Hematopoietic multipotent progenitor cell treated with erythropoietin and hydrocortisone succinate and interleukin-3 and kit ligand, for 8 days (in vitro differentiated cells): ENCODE measurements at places on chromosomes 12 and 14.

- DNase-seq, result no peak
These were observed 109.5 kb downstream of the DENND5B start for GRCh38 chr12:31481415-31481814.

- DNase-seq, result peak; percentile 58
These were observed at the start of gene ERBB3 for GRCh38 chr12:56079723-56080555. Gene ERBB3 (plus strand): TSS chr12:56080165. CDS start chr12:56080301, 136 bp downstream.

DNA sequence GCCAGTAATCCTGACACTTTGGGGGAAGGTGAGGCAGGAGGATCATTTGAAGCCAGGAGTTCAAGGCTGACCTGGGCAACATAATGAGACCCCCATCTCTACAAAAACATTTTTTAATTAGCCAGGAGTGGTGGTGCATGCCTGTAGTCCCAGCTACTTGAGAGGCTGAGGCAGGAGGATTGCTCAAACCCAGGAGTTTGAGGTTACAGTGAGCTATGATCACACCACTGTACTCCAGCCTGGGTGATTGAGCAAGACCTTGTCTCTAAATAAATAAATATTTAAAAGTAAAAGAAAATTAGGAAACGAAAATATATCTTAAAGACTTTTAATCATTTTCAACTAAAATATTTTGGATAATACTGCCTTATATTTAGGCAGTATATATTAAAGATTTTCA is 25.9 kb downstream of the CKB start:
- no peak for DNase-seq

- no peak for DNase-seq
These were observed 57.9 kb downstream of the E2F7 start for GRCh38 chr12:77007476-77007875.

GRCh38 chr12:46230983-46231382 is 37.9 kb downstream of the SLC38A1 start:
- no peak for DNase-seq

DNA sequence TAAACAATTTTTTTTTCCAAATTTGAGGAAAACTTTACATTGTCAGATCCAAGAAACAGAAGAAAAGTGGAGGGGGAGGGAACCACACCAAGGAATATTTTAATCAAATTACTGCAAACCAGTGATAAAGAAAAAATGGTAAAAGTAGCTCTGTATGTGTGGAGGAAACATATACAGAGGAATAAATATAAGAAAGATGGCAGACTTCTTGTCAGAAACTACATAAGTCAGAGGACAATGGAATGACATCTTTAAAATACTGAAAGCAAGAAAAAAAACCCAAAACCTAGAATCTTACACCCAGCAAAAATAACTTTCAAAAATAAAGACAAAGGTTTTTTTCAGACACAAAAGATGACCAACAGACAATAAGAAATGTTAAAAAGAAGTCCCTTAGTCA is 10.2 kb upstream of the LLPH start:
- peak; percentile 20 for DNase-seq

GRCh38 chr14:68268719-68269118 is 449.1 kb downstream of the RAD51B start:
- no peak for DNase-seq

GRCh38 chr12:132354211-132354981 is 25.0 kb upstream of the GALNT9 start:
- no peak for DNase-seq

DNA sequence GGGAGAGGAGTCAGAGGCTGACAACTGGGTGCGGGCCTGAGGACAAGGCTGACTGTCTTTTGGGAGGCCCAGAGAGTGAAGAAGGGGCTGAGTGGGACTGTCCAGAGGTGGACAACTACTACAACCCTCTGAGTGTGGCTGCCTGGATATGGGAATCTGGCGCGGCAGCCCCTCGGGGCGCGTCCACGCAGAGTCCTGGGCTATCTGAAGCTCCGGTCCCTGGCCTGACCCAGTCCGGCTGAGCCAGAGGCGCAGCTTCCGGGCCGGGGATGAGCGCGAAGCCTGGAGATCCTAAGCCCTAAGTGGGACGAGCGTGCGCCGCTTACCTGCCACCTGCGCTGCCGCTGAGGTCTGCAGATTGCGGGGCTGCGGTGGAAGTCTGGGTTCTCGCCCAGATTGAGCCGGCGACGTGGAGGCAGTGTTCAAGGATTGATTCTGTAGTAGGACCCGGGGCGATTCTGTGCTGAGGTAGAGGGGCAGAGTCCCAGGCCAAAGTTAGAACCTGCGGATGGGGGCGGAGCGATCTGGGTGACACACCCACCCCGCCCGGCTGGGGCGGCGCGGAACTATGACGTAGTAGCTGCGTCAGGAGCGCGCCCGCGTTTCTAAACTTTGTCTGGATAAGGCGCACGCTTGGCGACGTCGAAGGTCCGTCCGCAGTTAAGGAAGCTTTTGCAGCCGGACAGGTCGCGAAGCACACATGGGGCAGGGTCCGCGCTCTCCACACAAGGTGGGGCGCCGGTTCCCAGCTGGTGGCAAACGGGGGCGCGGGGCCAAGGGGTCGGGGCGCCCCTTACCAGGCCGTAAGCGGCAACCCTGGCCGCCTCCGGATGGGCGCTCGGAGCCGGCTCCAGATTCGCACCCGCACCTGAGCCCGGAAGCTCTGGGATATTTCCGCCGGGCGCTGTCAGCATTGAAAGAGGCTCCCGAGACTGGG is at the start of the genes DHRS1 and NOP9:
DHRS1 (minus strand) TSS at position 526 of the 937 bp plus-strand sequence. CDS start 674 bp downstream, outside the sequence.
NOP9 (plus strand) TSS at position 596 of the 937 bp plus-strand sequence; CDS start at position 701, 105 bp downstream.
- DNase-seq, result peak; percentile 90

GRCh38 chr14:76777721-76778120 is 16.5 kb downstream of the VASH1 start:
- no peak for DNase-seq

- DNase-seq, result no peak
These were observed 244.3 kb downstream of the EMP1 start for GRCh38 chr12:13440844-13441243.

DNA sequence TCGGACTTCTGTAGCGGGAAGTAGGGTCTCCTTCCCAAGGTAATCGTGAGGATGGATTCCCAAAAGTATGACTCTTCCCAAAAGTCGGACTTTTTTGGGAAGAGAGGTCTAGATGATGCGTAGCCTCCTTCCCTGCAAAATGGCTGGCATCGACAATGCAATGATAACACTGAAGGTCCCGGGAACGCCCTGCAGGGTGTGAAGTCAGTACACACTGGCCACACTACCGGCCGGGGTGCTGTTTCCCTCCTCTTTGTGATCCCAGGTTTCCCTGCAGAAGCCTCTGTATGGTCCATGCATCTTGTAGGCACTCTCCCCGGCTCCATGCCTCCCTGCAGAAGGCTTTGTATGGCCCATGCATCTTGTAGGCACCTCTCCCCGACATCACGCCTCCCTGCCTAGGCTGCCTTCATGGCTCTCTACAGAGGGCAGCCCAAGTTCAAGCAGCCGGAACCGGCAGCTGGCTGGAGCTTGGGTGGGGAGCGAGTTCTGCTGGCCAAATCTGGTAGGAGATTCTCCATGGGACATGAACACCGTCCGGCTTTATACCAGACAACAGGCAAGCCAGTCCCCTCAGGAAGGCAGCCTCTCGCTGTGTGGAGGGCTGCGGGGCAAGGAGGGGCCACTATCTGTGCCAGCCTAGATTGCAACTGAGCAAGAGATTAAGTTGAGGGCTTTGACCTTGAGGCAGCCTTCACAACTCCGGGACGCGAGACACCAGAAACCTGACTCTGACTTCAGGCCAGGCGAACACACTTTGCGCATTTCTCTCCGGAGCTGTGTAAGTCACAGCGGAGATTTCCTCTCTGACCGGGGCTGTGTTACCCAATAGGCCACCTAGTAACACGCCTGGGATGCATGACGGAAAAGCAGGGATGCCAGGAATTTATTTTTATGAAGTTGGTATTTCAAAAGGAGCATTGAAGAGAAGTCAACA is 23.5 kb downstream of the FZD10 start:
- no peak for DNase-seq

GRCh38 chr12:68617160-68617926 is 6.6 kb downstream of the RAP1B start:
- no peak for DNase-seq

GRCh38 chr12:108629824-108630476 is 3.7 kb downstream of the SELPLG start:
- peak; percentile 94 for DNase-seq

- DNase-seq, result no peak
These were observed 69.3 kb downstream of the RIN3 start for GRCh38 chr14:92582706-92583452.

DNA sequence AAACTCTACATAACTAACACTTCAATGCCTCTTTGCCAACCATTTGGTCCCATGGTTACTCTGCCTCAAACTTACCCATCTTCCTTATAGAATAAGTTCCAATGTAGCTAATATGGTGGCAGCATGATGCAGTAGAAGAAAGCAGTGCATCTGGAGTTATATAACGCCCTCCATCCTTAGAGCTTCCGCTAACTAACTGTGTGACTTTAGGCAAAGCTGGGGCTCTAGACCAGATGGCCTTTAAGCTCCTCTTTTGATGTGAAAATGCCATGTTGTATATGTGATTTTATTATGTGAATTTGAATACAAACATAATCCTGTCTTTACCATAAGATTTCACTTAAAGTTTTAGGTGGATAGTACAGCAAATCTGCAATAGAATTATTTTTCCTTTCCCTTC is 6.1 kb downstream of the ABCD2 start:
- no peak for DNase-seq

DNA sequence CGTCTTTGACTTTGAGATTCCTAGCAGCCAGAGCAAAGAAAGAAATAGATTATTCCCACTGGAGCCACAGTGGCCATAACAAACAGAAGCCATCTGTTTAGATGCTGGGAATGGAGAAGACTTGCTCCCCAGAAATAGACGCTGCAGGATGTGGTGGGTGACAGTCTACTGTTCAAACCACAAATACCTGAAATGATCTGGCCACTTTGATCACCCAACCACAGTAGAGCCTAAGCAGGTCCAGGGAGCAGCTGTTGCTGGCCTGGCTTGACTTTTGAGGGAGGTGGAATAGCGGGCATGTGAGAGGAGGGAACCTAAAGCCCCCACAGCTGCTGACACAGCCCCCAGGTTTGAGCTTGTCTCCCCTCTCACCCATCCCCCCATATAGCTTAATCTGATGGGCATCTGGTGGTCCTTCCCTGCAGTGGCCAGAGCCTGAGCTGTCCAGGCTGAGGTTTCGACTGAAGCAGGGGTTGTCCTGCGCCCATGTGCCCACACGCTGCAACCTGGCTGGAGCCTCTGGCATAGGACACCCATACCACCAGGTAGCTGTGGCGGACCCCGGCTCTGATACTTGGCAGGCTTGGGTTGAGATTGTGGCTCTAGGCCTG is 38.7 kb downstream of the SH2B3 start:
- no peak for DNase-seq

DNA sequence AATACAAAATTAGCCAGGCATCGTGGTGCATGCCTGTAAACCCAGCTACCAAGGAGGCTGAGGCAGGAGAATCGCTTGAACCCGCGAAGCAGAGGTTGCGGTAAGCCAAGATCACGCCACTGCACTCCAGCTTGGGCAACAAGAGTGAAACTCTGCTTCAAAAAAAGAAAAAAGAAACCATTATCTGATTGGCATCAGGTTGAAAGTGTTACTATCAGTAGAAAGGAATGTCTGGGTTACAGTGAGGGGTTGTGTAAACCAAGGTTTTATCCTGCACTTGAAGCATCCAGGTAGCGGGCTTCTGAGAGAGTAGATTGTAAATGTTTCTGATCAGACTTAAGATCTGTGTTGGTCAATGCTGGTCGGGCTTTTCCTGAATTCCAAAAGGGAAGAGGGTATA is 14.1 kb upstream of the OXA1L start:
- DNase-seq, result no peak

DNA sequence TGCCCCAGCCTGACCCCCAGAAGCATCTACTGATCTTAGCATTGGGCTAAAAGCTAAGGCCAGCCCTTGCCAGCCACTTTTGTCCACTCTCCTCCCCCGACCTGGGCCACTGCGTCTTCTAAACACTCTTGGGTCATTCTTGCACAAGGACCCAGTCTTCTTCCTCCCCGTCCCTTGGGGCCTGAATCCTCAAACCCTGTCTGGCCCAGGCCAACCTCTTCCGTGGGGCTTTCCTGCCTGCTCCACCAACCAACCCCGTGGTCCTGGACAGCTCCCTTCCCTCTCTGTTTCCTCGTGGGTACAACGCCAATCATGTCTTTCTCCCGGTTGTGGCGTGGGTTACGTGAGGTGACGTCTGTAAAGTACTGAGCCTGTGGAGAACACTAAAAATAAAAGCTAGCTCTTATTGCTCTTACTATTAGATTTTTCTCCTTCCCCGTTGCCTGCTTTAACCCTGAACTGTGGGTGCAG is 21.5 kb downstream of the FAM222A start:
- DNase-seq, result no peak

DNA sequence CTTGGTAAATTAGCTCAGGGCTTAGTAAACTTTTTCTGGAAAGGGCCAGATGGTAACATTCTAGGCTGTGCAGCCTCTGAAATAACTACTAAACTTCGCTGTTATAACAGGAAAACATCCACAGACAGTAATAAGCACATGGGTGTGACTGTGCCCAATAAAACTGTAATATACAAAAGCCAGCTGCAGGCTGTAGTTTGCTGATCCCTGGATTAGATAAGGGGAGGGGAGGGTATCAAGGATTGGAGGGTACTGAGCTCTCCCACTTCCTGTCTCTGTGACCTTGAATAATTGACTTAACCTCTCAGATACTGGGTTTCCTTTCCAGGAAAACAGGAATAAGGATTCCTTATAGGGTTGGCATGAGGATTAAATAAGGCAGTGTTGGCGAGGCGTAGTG is 81.2 kb downstream of the CCDC60 start:
- no peak for DNase-seq

GRCh38 chr12:74337951-74338350 is 199.7 kb upstream of the ATXN7L3B start:
- DNase-seq, result no peak

DNA sequence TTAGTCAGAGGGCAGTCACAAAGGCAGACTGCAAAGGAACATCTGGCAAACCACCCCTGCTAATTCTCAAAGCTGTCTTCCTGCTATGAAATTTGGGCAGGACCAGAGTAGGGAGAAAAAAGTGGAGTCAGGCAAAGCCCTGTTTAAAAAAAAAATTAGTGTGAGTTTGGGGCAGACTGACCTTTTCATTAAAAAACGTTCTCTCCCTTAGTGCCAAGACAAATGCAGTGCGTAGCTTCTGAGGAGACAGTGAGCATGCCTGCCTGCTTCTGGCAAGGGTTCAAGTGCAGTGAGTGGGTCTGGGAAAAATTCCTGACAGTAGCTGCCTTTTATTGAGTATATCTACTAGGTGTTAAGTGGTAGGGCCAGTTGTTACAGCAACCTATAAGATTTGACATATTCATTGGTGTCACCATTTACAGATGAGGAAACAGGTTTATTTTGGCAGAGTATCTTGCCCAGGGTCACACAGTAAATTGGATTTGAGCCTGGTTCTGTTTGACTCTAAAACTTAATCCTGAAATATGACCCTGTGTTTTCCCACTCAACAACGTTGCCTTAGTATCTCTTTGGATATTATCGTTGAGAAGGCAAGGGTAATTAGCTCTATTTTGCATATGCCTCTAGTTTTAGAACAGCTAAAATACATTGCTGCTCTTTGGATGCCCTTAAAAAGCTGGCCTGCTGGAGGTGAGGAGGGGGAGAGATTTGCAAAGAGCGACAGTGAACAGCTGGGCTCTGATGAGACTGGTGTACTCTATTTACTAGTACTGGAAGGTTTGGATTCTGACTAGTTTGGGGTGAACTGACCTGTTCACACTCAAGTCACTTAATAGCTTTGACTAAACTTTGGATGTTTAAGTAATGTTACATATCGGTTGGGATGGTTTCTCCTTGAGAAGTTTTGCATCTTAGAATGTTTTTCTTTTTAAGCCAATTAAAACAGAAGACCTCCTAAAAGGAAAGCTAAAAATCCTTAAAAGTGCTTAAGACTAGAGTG is 72.8 kb downstream of the PAPOLA start:
- DNase-seq, result no peak
